ENCODE measurements at places on chromosomes 3 and 15.

DNA sequence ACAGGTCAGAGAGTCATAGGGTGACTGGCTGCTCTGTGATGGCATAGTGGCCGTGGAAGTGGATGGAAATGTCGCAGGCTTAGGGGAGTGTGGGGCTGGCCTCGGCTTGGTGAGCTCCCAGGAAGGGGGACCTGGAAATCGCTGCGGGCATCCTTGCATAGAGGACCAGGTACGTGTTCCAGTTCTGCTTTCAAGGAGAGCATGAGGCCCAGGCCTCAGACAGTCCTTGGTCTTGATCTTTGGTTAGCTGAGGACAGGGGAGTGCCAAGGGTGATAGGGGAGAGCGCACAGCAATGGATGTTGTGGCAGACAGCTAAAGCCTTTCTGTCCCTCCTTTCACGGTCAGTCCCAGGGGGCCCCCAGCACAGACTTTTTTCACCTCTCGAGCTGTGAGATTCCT, 110.5 kb downstream of the SNRPN start:
- DNase-seq = no peak

- DNase-seq = no peak
These were observed 71.8 kb upstream of the GATM start for GRCh38 chr15:45449916-45450867.

GRCh38 chr3:181713676-181714612, 2.2 kb downstream of the SOX2 start:
- no peak for DNase-seq

DNA sequence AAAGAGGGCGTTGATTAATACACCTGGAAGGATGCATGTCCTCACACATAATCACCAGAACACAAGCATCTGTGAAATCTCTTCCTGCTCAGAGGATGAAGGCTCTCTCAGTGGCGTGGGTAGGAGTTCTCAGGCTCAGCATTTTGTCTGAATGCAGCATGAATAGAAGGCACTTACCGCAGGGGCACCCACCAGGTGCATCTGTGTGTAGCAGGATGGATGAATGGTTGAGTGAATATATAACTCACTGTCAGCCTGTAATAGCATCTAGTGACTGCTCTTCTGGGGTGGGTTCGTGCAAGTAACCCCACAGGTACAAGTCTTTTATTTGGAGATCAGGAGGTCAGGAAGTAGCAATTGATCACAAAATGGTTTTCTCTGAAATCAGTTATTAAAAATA, 143.0 kb downstream of the SQOR start:
- no peak for DNase-seq

GRCh38 chr15:78257681-78258080, 6.7 kb upstream of the DNAJA4 start:
- DNase-seq = no peak
